ENCODE measurements at places on chromosomes 6 and 20.

- no peak for DNase-seq
These were observed 586 bp downstream of the ZNF512B start for GRCh38 chr20:63968928-63969760.

GRCh38 chr20:61850457-61850856 lies 215.2 kb downstream of the TAF4 start:
- DNase-seq = no peak

DNA sequence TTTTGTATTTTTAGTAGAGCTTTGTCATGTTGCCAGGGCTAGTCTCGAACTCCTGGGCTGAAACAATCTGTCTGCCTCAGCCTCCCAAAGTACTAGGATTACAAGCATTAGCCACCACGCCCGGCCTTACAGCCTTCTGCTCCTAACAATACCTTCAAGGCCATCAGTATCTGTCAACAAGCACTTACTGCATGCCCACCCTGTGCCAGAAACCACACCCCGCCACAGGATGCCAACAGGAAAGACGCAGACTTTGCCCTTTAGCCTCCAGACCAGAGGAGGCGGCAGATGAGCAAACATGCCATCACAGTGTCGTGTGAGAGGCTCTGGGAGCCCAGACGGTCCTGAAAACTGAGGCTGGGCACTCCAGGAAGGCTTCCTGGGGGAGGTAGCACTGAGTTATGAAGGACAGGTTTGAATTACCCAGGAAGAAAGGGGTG lies 34.7 kb upstream of the TGM3 start:
- no peak for DNase-seq

- DNase-seq = no peak
These were observed 19.7 kb downstream of the CD40 start for GRCh38 chr20:46137816-46138215.

DNA sequence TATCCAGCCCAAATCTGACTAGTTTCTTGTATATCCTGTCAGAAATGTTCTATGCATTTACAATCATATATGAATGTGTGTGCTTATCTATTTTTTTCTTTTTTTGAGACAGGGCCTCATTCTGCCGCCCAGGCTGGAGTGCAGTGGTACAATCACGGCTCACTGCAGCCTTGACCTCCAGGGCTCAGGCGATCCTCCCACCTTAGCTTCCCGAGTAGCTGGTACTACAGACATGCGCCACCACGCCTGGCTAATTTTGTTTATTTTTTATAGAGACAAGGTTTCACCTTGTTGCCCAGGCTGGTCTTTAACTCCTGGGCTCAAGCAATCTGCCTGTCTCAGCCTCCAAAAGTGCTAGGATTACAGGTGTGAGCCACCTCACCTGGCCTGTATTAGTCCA lies 3.0 kb upstream of the RAB44 start:
- no peak for DNase-seq

DNA sequence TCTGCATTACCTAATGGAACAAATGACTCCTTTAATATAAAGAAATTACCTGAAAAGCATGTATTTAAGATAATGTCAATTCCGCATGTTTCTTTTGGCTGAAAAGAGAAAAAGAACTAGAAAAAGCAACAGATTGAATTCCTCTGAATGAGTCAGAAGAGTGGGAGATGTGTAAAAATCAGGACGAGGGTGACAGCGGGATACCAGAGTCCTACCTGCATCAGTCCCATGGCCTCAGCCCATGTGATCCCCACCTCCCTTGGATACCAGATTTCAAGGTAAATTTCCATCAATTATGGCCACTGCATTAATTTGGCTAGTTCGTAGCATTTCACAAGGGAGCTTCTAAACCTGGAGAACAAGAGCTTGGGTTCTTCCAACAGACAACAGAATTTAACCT lies 10.0 kb upstream of the MOXD1 start:
- no peak for DNase-seq

DNA sequence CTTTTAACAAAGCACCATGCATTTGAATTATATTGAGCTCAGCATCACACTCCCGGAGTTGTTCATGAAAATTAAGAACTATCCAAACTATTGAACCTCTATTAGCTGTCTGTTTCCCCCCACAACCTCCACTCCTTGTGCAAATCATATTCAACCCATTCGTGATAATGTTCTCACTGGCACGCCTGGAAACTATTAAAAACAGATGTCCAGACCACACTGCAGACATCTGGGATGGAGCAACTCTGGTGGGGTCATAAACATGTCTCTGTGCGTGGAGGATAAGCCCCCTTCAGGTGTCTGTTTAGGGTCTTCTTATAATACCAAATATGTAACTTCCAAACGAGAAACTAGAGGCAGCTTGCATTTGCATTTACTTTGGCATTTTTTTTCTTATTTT lies 193.7 kb downstream of the TFAP2A start:
- DNase-seq = no peak

GRCh38 chr6:7080311-7080710 lies 27.4 kb upstream of the RREB1 start:
- DNase-seq = no peak

- no peak for DNase-seq
These were observed 105.3 kb upstream of the SUPT3H start for GRCh38 chr6:45483021-45483420.

GRCh38 chr20:59403261-59403961 lies 103.0 kb downstream of the EDN3 start:
- peak; percentile 13 for DNase-seq

DNA sequence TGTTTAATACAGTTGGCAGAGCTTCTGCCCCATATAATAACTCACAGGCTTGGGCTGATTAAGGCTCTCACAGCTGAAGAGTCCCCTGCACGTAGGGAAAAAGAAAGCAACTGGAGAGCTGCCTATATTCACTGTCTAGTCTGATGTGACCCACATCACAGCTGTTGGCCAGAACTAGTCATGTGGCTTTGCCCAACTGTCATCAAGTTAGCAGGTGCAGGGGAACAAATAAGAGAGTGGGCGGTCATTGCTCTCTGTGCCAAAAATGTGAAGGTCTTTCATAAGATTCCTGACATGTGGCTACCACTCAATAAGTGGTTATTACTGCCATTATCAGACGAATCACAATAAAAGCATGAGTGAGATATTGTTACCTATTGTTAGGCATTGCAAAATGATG lies 665.2 kb downstream of the DOK5 start:
- no peak for DNase-seq

DNA sequence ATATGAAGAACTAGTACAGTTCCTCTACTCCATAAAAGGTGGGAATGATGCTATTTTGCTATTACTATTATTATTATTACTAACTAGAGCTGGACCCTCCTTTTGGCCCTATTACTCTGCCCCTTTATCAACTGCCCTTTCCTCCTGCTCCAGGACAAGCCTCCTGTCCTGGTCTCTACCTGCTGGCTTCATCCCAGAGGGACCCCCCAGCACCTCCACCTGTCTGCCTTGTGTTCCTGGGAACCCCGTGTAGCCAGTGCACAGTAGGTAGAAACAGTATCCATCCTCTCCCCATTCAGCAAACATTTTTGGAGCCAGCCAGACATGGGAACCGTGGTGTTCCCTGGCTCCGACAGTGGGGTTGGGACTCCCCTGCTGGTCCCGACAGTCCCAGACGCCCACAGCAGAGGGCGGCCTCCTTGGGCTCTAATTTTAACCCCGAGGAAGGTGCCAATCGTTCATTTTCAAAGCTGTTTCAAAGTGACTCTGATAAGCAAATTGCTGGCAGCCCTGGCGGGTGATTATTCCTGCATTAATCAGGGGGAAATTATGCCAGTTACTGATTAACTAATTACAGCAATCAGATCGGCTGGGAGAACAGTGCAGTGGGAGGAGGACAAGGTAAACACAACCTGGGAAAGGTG lies 44.2 kb upstream of the MDGA1 start:
- no peak for DNase-seq

DNA sequence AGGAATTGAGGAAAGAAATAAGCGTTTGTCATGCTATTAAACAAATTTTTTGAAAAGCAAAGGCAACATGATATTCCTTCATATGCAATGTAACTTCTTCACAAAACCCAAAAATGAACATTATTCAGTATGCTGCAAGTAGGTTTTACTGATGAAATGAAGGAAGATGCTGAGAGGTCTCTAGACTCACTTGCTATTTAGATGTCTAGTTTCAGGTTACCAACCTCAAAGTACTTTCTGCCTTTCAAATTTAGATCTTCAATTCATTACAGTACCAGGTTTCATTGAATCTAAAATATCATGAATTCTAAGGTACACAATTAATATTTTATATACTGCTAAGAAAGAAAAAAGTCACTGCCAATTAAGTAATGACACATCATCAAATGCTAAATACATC lies 39.9 kb downstream of the MYO6 start:
- DNase-seq = no peak

DNA sequence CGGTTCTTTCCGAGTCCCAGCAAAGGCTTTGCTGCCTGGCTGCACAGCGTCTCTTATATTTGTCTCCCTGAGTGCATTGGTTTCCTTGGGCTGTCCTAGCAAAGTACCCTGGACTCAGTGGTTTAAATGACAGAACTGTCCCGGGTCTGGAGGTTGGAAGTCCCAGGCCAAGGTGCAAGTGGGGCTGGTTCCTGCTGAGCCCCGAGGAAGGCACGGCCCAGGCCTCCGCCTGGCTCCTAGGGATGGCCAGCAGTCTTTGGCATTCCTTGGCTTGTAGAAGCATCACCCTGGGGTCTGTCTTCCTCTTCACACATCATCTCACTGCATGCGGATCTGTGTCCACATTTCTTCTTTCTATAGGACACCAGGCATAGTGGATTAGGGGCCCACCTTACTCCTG lies 64.8 kb upstream of the QKI start:
- DNase-seq = no peak

GRCh38 chr6:69609836-69610472 lies 186.9 kb downstream of the LMBRD1 start:
- DNase-seq = no peak

- peak; percentile 52 for DNase-seq
These were observed 113.3 kb upstream of the EEF1E1 start for GRCh38 chr6:8215631-8216030.

GRCh38 chr6:1591926-1592325 lies 17.8 kb upstream of the FOXC1 start:
- no peak for DNase-seq

GRCh38 chr6:144317736-144318135 lies 32.6 kb downstream of the UTRN start:
- no peak for DNase-seq

DNA sequence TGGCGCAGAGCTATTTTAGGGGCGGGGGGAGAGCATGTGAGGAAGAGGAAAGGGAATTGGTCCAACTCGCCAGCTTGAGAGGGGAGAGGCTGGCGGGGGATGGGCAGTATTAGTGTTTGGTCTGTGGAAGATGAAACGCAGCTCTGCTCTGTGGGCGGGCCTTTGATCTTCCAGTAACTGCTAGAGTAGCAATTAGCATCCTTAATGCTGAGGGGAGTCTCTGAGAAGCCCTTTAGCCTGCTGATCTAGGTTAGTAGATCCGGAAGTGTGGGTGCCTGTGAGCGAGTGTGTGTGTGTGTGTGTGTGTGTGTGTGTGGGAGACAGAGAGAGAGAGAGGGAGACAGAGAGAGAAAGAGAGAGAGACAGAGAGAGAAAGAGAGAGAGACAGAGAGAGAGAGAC lies 117.2 kb upstream of the BACH2 start:
- DNase-seq = no peak

DNA sequence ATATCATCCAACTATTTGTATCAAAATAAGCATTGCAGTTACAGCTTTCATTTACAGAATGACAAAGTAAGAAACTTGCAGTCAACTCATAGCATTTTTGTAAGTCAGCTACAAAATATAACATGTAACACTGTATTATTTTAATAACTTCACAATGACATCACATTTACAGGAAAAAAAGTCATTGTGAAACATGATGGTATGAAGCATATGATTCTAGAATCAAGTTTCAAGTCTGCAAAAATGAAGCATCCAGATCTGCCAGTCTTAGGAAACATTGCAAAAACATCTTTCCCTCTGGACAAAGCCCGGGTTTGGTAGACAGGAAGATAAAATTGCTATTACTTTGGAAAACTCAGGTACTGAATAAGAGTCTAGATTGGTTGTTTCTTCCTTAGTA lies 263.9 kb upstream of the NT5E start:
- DNase-seq = peak; percentile 29

GRCh38 chr6:77620278-77620882 lies 32.5 kb upstream of the MEI4 start:
- no peak for DNase-seq

DNA sequence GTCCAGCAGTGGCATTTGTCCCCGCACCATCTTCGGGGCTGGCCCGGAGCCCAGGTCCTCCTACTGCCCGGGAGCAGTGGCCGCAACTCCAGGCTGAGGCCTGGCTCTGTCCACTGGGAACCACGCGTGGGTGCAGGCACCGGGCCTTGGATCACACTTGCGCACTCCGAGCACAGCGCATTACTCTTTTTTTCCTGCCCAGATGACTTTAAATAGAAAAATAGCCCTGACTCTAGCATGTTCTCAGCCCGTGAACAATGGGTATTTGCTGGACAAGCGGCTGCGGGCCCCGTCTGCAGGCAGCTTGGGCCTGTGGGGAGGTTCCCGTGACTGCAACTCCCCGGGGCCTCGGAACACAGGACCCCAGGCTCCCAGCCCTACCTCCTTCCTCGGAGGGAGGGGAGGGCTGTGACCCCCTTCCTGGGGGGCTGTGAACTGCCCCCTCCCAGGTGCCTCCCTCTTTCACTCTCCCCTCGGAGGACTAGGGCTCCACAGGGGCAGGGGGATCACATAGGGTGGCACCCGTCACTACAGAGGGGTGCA lies 162.2 kb downstream of the TBXT start:
- DNase-seq = no peak

DNA sequence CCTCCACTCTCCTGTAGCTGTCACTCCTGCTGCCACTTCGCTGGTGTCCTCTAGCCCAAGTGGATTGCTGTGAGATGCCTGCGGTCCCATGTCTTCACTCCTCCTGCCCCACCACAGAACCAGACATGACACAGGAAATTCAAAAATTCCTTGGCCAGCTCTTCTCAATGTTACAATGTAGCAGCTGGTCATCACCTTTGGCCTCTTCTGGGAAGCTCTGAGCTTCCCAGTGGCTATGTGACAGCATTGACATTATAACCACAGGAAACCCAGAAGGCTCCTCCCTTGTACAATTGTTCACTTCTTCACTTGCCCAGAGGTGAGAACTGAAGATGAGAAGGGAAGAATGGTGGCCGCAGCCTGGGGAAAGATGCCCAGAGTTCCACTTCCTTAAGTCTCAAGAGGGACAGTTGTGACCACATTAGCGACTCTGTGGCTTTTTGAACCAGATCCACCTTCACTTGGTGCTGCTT lies 76.1 kb upstream of the NAA20 start:
- DNase-seq = no peak

GRCh38 chr20:1225263-1225782 lies 521 bp upstream of the RAD21L1 start:
- no peak for DNase-seq

All from NCI-H226 (cell line).